ENCODE measurements at places on chromosomes 6 and 20.

DNA sequence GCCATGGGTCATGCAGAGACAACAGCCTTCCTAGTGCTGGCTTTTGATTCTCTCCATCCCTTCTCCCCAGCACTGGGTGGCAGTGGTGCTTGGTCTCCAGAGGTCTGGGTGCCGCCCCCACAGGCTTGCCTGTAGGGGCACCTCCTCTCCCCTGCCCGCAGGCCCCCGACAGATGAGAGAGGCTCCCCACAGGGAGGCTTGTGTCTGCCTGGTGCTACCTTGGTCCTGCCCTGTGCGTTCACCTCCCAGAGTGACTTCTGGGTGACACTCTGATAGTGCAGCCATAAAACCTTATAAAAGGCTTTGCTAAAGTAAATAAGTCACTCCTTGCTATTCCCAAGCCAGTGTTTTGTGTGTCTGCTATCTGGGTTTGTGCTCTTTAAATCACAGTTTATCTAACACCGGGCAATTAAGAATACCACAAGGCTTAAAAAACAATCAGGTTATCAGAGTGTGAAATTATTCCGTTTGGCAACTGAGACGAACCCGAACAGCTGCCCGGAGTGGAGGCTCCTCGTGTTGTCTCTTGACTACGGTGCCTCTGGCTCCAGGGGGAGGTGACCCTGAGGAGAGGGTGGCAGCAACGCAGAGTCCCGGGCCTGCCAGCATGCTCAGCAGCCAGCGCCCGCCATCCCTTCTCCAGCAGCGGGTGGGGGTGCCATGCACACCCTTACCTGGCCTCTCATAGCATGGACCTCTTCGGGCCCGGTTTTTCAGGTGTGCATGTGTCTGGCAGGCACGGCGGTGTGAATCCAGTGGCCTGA, 5.4 kb upstream of the C20orf204 start:
- no peak for DNase-seq

GRCh38 chr6:21331235-21331634, 262.3 kb upstream of the SOX4 start:
- no peak for DNase-seq

DNA sequence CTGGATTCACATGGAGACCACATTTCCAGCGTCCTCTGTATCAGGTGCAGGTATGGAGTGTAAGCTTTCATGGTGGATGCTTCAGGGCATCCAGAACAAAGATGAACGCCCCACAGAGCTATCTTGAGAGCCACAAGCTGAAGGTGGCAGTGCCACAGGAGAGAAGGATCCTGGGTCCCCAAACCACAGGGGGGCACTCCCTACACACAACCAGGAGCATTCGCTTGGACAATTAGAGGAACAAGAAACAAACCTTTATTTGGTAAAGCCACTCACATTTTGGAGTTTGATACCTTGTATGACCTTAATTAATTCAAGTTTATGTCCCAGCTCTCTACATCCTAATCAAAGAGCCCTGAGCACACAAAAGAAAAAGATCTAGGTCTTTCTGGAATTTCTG, 406.3 kb downstream of the PREX1 start:
- no peak for DNase-seq

- no peak for DNase-seq
Measured at GRCh38 chr6:152257581-152257980, 379.6 kb downstream of the SYNE1 start.

DNA sequence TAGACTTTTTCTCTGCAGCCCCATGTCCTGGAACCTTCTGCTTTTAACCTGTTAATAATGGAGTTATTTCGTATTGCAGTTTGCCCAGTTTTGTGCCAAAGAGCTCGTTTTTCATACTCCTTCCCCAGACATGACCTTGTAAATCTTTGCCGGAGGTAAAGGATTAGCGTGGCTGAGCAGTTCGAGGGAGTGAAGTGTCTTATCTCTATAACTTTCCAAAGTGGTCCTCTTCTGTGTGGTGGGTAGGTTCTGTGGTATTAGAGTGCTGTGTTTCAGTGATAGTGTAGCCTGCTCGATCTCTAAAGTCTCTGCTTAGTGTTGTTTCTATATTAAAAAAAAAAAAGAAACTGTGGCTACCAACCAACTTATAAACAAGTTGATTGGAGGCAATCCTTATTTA, 67.5 kb downstream of the FARS2 start:
- DNase-seq, result no peak

All from LNCaP clone FGC (cell line).